ENCODE measurements at places on chromosomes 1 and 21.
A peak's percentile ranks its signal among the peaks of the same experiment; 100 is the strongest.

DNA sequence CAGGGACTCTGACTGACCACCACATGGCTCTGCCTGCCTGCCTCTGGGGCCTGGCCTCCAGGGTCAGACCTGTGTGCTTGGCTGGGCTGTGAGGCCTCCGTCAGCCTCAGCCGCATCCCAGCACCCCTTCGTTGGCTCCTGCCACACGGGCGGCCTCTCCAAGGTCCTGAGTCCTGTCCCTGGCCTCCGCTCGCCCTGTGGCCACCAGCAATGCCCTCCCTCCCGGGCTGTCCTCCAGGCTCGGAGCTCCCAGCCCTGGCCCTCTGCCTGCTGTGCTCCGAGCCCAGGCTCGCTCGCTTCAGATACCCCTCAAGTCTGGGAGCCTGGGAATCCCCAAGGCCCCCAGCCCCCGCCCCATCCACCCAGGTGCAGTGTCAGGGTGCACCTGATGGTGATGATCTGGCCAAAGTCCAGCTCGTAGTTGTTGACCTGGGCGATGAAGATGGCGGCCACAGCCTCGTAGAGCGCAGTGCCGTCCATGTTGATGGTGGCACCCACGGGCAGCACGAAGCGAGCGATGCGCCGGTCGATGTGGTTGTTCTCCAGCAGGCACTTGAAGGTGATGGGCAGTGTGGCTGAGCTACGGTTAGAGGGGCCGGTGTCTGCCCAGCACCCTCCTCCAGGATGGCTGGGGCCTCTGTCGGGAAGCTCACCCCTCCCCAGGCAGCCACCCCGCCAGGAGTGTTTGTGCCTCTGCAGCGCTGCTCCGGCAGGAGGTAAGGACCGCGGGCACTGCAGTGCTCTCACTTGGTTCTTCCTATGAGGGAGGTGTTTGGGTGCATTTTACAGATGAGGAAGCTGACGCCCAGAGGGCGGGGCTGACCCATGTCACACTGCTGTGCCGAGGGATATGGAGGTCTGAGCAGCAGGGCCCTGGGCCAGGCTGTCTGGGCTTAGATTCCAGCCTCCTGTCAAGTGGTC, 28.5 kb downstream of the PODN start:
- DNase-seq: no peak

GRCh38 chr1:178613271-178613945, 100.5 kb downstream of the TEX35 start:
- DNase-seq: no peak

DNA sequence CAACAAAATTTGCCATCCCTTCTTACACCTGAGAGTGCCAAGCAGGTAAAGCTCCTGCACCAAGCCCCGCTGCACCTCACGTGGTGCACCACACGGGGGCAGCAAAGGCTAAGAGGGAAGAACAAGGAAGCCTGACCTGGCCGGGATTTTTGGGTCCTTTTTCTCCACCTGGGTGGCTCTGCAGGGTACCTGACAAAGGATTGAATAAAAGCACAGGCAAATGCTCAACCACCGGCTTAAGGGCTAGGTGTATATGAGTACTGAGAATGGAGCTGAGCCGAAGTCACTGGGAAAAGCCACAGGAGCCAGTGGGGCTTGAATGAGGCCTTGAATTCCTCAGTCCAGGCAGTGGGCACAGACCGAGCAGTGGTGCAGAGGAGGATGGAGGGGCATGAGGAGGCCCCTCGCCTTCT, 36.4 kb downstream of the ZNF697 start:
- peak; percentile 79 for DNase-seq

GRCh38 chr1:152735648-152736047, 22.2 kb upstream of the KPRP start:
- no peak for DNase-seq

DNA sequence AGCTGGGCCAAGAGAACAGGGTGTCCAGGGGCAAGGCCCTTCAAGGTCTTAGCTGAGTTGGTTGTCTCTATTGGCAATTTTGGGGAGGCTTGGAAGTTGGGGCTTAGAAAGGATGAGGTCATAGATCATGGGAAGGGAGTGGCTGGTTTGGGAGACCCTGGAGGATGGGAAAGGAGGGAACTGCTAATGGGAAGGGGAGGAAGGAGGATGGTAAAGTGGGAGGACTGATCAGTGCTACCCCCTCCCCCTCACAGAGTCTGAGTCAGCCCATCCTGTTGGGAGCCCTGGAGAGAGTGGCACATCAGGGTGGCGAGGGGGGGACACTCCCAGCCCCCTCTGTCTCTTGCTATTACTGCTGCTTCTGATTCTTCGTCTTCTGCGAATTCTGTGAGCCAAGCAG, 5.1 kb downstream of the EFNA4 start:
- no peak for DNase-seq

DNA sequence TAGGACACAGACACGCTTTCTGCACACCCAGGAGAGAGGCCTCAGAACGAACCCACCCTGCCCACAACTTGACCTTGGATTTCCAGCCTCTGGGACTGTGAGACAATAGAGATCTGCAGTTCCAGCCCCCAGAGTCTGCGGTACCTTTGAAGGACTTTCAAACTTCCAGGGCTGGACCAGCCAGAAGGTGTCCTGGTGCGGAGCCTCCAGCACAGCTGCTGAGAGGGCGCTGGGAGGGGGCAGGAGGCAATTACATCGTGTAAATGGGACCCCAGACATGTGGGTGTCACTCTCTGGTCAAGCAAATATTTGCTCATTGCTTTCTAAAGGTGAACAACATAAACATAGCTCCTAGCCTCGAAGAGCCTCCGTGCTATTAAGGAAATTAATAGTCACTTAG, 58.7 kb upstream of the ACTRT2 start:
- no peak for DNase-seq

DNA sequence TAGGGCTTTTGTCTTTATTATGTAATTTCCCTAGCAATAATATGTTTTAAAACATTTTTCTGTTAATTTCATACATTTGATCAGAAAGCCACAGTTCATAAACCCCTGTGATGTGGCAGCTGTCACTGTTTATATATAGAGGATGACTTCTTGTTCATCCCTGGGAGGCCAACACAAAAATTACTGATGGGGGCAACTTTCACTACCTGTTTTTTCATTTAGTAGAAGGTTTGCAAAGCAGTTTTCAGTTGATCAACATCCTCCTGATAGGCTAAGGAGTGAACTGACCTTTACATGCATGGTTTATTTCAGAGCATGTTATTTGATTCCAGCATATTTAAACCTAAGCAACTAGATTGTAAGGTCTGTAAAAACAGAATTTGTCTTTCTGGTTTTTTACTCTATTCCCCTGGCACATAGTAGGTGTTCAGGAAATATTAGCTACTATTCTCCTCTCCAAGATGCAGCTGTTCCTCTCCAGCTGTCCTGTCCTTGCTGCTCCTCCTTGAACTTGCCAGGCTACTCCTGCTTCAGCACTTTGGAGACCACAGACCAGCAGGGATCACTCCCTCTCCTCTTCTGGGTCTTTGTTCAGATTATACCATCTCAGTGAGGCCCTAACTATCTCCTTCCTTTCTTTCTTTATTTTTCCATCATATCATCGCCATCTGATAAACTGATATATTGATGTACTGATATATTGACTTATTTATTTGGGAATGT, 54.7 kb downstream of the ROR1 start:
- no peak for DNase-seq

DNA sequence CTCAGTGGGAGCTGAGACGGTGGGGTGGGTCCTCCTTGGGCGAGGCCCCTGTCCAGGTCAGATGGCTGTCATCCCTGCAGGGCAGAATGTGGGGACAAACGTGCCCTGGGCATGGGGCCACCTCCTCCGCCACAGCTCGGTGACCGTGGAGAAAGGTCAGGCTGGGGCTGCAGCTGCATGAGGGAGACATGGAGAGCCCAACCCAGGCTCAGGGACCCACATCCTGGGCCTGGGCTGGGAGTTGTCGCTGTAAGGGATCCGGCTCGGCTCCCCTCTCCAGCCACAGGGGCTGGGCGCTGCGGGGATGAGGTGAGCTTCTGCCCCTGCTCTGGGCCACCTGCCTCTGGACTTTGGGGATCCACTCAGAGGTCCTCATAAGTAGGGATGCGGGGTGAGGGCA, 518 bp upstream of the PLCH2 start:
- DNase-seq: no peak

DNA sequence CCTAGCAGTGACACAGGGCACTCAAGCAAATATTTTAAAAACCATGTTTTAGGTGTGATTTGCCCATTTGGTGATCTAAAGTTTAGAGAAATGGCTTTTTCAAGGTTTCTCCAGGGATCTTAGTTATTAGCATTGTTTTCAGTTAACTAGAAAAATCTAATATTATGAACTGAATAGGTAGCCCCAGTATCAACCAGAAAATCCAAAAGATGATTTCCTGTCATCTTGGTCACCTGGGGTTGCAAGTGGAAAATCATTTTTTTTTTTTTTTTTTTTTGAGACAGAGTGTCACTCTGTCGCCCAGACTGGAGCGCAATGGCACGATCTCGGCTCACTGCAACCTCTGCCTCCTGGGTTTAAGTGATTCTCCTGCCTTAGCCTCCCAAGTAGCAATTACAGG, 106.6 kb upstream of the FMN2 start:
- DNase-seq: no peak

DNA sequence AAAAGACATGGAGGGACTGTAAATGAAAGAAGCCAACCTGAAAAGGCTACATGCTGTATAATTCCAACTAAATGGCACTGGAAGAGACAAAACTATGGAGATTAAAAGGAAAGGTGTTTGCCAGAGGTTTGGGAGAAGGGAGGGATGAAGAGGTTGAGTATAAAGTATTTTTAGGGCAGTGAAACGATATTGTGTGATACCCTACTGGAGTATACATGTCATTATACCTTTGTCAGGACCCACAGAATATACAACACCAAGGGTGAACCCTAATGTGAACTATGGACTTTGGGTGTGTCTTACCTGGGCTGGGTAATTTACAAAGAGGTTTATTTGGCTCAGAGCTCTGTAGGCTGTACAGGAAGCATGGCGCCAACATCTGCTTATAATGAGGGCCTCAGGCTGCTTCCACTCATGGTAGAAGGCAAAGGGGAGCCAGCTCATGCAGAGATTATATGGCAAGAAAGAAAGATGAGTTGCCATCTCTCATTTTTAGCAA, 73.4 kb downstream of the CD2 start:
- no peak for DNase-seq

GRCh38 chr21:31107176-31107785, 69.0 kb upstream of the KRTAP19-8 start:
- no peak for DNase-seq

GRCh38 chr21:17709266-17709611, 96.5 kb upstream of the BTG3 start:
- DNase-seq: peak; percentile 55

- DNase-seq: no peak
These were observed 143.1 kb downstream of the IFI44 start for GRCh38 chr1:78792756-78793155.

DNA sequence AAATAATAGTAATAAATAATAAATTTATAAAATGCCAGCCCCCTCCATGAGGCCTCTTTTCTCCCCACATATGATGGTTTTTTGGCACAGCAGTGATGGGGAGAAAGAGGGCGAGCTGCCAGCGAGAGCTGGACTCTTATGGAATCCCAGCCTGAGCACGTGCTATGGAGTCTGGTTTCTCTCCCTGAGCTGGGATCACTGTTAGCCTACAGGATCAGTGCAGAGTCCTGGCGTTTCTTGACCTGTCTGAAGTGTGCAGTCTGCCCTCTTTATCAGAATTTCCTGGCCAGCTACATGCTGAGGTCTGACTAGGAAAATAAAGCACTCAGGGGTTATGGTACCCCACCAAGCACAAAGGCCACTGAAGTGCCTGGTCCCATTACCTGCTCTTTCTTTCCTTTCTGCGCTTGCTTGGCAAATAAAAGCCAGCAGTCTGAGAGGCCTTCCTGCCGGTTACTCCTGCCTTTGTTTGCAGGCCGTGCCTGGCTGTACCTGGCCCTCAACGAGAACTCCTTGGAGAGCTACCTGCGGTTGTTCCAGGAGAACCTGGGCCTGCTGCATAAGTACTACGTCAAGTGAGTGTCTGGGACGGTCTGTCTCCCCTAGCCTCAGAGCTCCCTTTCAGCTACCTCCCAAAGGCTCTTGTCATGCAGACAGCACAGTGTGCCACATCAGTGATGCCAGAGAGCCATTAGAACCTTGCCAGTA, 18.5 kb upstream of the SLC25A34 start:
- no peak for DNase-seq

- no peak for DNase-seq
These were observed 8.4 kb downstream of the HMGB4 start for GRCh38 chr1:33872275-33872674.

- DNase-seq: no peak
These were observed 26.6 kb downstream of the DOP1B start for GRCh38 chr21:36183144-36183795.

DNA sequence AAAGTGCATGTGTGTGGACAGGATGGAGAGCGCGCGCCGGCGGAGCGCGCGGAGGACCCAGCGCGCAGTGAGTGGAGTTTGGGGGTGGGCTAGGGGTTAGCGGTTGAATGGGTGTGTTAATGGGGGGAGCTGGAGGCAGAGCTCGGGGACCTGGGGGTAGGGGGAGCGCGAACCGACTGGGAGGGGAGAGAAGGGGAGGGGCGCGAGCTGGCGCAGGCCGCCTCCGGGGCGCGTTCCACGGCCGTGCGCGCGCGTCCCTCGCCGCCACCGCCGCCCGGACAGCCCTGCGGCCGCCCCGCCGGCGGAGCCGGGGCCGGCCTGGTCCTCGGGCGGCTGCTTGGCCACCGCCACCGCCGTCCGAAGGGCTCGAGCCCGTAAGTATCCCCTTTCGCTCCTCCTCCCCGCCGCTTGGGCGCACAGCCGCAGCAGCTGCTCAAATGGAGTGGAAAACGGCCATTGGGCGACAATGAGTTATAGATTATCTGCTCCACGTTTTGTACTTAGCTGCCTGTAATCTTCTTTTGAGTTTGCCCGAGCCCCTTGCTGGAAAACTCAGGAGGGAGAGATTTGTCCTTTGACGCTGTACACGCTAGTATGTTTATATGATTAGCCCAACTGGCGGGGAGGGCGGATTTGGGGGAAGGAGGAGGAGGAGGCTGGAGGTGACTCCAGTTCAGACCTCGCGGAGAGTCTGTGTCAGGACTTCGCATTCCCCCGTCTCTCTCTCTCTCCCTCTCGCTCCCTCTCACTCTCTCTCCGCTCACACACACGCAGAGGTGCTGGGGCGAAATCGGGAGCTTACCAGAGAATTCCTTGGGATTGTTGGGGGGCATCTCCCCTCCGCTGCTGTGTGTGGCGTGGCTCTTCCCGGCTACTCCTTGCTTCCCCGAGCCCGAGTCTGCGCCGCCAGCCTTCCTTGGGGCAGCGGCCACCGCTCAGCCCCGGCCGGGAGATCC, at the start of gene ADGRL2:
TSS of gene ADGRL2 (plus strand) at position 240 of the 956 bp plus-strand sequence. CDS start 36,051 bp downstream, outside the sequence.
- DNase-seq: peak; percentile 16

- DNase-seq: peak; percentile 15
These were observed 10.9 kb upstream of the LRRC3 start for GRCh38 chr21:44444286-44444931.

DNA sequence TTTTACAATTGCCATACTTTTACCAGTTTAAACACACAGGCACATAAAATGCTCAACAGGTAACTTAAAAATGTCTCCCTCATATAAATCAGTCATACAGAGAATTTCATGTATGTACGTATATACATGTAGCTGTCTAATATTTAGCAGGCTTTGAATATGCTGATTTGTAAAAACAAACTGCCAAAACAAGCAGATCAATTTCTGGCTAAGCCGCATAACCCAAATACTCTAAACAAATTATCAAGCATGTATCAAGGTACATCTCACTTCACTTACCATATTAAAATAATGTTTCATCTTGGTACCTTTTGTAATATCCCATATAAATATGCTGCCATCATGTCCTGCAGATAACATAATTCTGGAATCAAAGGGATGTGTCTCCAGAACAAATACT, 43.8 kb downstream of the BRWD1 start:
- no peak for DNase-seq

Measured in activated CD4-positive, alpha-beta T cell treated with anti-CD3 and anti-CD28 coated beads, Interleukin-2, Interleukin-6, amounts not matched to agents 100 ng/mL and 50 ng/mL, durations not matched to agents 16 hours and 8 hours (primary cell).